ENCODE measurements at places on chromosomes 16 and 17.

GRCh38 chr17:73686126-73686525 is 41.9 kb upstream of the SDK2 start:
- DNase-seq = no peak

- DNase-seq = no peak
These were observed 76.3 kb upstream of the HNF1B start for GRCh38 chr17:37820995-37821713.

- DNase-seq = peak; percentile 5
These were observed 138.9 kb upstream of the CA10 start for GRCh38 chr17:52297230-52298010.

- no peak for DNase-seq
These were observed 68.2 kb downstream of the VAT1L start for GRCh38 chr16:77856438-77857160.

- DNase-seq = no peak
These were observed 14.7 kb downstream of the LAT start for GRCh38 chr16:28999577-28999976.

DNA sequence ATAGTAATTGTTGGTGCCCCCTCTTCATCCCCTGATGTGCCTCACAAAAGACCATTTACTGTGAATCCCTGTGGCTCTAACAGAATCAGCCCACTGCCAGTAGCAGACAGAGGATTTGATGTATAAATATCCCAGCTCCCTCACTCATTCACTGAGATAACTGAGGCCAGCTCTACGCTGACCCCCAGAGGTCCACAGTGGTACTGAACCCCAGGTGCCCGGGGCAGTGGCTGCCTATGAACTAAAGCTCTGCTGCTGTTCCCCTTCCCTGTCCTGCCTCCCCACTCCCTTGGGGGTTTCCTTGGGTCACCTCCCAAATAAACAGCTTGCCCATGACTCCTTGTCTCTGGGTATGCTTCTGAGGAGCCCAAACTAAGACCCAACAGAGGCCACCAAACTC is 295.8 kb downstream of the FOXL1 start:
- no peak for DNase-seq
